Effector CD8-positive, alpha-beta T cell (primary cell): ENCODE measurements at places on chromosomes 6 and 20.

GRCh38 chr6:35497571-35498421 is 917 bp upstream of the TEAD3 start:
- DNase-seq: peak; percentile 14

- DNase-seq: no peak
These were observed 1160.2 kb downstream of the EPHA7 start for GRCh38 chr6:92259171-92259570.

DNA sequence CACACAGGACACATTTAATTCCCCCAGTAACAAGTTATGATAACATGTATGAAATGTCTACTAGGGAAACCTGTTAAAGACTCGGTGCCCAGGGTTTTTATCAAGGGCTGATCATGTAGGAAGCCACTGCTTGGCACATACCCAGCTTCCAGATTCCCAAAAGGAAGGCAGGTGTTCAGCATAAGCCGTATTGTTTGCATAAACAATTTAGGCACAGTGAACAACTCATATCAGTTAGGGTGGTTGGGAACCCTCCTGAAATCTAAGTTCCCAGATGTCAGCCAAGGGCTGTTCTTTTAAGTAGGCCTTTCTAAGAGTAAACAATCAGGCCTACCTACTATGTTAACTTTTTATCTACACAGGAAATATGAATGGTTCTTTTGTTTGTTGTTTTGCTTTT is 74.1 kb downstream of the ASXL1 start:
- DNase-seq: no peak

DNA sequence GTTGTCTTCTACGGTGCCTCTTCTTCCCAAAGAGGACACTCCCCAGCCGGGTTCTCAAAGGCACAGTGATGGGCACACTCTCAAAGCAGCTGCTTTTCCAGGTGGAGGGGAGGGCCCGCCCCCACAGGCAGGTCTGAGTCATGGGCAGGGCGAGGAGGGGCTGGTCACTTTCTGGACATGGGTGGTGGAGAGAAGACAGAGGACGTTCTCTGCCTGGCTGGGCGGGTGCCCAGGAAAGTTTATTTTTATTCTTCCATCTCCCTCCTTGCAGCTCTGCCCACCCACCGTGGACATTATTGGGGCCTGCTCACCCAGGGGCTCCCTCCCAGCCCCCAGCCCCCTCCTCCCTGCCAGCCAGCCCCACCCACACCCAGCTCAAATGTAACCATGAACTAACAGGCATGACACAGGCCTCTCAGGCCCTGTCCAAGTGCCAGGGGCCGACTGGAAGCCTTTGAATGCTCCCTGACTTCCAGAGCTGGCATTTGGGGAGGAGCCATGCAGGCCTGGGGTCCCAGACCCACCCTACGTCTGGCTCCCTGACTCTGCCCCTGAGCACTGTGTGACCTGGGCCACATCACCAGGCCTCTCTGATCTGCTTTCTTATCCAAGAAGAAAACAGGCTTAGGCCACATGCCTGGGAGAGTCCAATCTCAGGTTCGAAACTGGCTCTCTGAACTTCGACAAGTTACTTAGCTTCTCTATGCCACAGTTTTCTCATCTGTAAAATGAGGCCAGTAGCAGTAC is 8.0 kb downstream of the TGM2 start:
- no peak for DNase-seq

DNA sequence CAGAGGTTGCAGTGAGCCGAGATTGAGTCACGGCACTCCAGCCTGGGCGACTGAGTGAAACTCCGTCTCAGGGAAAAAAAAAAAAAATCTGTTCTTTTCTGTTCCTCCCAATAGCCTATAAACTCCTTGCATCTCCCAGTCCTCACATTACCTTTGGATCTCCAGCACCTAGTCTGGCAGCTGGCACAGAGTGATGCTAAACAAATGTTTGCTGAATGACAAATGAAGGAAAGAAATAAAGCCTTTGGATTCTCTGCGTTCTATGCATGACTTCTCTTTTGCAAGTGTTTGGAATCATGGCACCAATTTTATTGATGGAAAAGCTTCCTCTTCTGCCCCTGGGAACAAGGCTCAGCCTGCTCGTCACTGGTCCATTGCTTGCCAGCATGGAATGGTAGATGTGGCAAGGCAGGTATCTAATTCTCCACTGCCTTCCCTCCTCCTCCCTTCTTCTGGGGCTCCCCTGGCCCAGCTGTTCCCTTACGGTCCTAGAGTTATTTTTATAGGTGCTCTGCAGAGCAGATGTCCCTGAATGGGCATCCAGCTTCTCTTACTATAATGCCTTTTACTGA is 53.6 kb upstream of the FYN start:
- DNase-seq: no peak

- no peak for DNase-seq
These were observed 90.2 kb upstream of the SULF2 start for GRCh38 chr20:47875297-47876025.

- DNase-seq: no peak
These were observed 38.9 kb downstream of the JARID2 start for GRCh38 chr6:15284743-15285142.

DNA sequence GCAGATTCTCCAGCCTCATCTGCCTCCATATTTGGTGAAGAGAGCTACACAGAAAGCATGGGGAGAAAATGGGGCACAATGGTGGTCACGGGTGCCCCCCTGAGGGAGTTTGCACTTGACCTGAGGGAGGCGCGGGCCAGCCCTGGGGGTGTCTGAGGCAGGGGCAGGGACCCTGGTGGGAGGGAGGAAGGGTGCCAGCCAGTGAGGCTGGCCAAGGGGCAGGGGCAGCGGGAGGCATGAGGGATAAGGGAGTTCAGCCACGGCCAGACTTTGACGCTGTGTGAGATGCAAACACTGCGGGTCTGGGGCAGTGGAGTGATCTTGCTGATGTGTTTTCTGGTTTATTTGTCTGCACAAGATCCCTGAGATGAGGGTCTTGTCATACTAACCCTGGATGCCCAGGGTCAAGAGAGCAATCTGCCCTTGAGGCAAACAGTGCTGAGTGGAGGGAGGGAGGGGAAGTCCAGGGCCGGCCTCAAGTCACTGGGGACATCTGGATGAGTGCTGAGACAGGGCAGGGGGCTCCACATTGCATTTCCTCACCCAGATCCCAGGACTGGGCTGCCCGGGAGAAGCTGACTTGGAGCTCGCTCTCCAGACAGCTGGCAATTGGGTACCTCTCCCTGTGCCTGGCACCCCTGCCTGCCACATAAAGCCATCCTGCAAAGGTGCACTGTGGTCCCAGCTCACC is 8.8 kb upstream of the PCMTD2 start:
- DNase-seq: no peak
